ENCODE measurements at places on chromosomes 2 and 18.

DNA sequence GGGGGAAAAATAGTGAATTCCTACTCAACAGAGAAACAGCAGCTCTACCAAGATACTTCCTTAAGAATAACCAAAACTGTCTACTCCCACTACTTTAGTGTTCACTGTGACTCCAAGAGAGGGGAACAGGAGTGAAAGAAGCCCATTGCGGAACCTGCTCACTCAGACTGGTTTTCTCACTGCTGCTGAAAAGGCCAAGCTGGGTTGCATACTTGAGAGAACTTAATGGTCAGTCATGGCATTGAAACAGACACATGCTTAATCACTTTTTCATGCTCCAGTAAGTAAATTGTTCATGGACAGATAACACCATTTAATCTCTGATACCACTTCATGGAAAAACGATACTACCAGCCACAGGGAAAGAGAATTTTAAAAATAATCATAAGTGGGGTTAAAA lies 35.7 kb upstream of the SLC8A1 start:
- no peak for DNase-seq

GRCh38 chr2:189022053-189022481 lies 47.9 kb downstream of the COL3A1 start:
- no peak for DNase-seq

GRCh38 chr2:50777954-50778353 lies 254.0 kb downstream of the NRXN1 start:
- no peak for DNase-seq

- DNase-seq, result no peak
Observed at GRCh38 chr2:68052717-68053422, 9.9 kb downstream of the C1D start.

GRCh38 chr2:38515155-38516074 lies 87.3 kb downstream of the HNRNPLL start:
- DNase-seq, result no peak

- DNase-seq, result no peak
Observed at GRCh38 chr2:111057721-111058120, 63.0 kb upstream of the BCL2L11 start.

- no peak for DNase-seq
Observed at GRCh38 chr2:41949091-41949882, 98.5 kb upstream of the PKDCC start.

- no peak for DNase-seq
Observed at GRCh38 chr2:135494503-135494902, 36.5 kb downstream of the ZRANB3 start.

- DNase-seq, result no peak
Observed at GRCh38 chr2:240869956-240870875, 1.6 kb downstream of the AGXT start.

DNA sequence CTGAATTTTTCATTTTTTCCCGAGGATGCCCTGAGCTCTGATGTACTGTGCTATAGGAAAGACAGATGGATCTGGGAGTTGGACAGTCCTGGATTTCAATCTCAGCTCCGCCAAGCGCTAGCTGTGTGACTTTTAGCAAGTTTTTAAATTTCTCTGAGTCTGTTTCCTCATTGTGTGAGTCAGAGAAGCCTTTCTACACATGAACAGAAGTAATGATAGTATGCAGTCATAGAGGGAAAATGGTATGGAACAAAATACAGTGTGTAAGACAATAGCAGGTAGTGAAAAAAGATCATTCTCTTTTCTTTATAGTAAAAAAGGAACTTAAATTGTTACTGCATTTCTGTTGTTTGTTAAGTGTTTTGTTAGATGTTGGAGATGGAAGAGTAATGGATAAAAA lies 52.4 kb upstream of the PPM1B start:
- DNase-seq, result no peak

GRCh38 chr2:225993430-225993829 lies 593.9 kb downstream of the NYAP2 start:
- no peak for DNase-seq

GRCh38 chr2:99261242-99261641 lies 5.8 kb upstream of the LYG2 start:
- DNase-seq, result no peak

- no peak for DNase-seq
Observed at GRCh38 chr2:120509213-120509815, 163.4 kb downstream of the INHBB start.

GRCh38 chr18:34049511-34049910 lies 175.2 kb downstream of the NOL4 start:
- no peak for DNase-seq

DNA sequence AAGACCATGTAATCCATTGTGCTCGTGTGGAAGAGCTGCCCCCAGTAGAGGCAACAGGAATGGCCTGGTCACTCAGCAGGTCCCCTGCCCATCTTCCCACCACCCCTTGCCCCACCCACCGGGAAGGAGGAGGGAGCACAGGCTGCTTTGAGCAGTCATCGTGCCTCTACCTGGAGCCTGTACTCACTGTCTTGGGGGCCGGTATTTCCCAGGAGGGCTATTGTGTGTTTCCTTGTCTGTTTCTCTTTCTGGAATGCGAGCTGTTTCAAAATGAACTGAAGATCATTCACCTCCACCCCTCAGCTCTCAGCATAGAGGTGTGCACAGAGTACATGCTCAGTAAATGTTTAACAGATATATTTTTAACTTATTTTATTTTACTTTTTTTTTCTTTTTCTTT lies 7.7 kb upstream of the AMMECR1L start:
- DNase-seq, result no peak

- no peak for DNase-seq
Observed at GRCh38 chr2:207512356-207512755, 17.4 kb upstream of the CREB1 start.

DNA sequence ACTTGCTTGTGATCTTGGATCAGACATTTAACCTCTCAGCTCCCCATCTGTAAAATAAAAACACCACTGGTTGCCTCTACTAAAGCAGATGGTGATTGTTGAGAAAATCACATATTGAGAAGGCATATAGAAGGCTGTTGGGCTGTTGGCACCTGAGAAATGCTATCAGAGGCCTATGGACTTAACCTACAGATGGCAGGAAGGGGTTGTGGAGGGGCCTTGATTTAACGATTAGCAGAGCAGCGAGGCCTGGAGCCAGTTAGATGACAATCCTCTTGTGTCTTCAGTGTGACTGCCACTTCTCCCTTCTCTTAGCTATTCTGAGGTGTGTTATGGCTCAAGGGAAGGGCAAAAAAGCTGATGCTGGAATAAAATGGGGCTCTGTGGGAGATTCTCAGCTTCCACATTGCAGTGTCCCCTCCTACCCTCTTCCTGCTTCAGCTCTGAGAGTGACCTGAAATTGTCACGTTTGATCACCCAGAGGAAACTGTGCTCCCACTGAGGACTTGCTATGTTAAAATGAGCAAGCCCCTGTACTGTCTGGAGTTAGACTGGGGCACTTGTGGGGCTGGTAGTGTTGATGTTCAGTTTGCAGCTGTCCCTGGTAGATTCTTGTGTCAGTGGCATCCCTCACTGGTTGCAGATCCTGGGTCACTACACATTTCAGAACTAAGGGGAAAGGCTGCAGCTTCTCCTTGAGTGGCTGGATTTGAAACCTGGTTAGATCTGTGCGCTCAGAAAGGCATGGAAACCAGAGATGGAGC lies 31.5 kb downstream of the CXCR4 start:
- no peak for DNase-seq

GRCh38 chr2:67880291-67880761 lies 182.5 kb downstream of the C1D start:
- DNase-seq, result no peak
